ENCODE measurements at places on chromosomes 11 and 22.

GRCh38 chr11:77658213-77659013 is 20.8 kb upstream of the CLNS1A start:
- no peak for DNase-seq

DNA sequence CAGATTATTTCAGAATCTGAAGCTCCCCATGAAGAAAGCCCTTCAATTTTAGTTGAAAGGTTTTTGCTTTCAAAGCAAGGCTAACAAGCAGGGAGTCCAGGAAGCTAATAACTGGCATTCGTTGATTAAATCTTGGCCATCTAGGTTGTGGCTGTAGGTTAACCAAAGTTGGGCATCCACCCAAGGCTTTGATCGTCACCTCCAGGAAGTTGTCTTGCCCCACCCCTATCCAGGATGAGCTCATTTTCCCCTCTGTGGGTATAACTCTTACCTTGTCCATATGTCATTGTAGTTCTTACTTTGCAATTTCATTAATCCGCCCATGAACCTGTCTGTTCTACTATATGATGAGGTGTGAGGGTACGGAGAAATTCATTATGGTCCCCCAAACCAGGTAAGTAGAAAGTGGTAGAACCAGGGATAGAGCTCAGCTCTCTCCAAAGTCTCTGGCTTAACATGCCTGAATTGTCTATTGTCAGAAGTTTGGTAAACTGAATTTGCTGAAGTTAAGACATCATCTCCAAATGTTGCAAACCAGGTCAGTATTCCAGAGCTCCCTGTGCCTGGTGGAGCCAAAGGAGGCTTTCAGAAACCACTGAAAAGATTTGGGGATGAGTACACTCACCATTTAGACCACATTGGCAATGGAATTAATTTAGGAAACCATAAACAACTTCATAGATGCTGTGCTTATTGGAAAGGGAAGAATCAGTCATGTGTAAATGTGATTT is 97.1 kb downstream of the CD44 start:
- DNase-seq: no peak

DNA sequence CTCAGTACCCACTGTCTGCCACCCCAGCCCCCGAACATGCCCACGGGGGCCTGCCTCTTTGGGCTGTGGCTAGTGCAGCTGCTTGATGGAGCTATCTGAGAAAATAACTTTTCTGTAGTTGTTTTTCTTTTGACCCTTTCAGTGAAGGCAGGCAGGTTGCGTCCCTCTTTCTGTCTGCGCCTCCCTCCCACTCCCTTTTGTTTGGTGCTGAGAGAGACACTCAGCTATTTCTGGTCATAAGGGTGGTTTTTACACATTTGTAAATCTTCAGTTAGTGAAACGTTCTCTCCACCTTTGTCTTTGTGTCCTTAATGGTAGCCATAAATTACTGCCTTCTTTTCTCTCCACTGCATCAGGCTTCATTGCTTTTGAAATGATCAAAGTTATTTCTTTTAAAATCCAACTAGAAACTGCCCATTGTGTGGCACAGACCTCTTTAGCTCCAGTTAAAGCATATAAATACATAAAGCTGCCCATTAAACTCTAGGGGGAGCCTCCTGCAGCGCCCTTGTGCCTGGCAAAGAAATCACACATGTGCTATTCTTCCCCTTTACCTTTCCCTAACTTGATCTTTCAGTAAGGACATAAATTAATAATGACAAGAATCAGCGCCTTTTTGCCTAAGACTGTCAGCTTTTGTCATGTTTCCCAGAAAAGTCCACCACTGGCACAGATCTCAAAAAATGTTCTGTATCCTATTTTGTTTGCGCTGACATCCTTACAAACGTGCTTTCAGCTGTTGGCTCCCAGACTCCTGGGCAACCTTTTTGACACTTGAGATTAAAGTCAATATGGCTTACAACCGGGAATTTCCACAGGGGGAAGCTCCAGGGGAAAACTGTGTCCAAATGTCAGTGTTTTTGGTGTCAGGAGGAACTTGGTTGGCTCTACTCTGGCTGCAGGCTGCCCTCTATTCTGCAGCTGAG is 1.7 kb upstream of the SCUBE2 start:
- DNase-seq: peak; percentile 4

- no peak for DNase-seq
These were observed 1012.1 kb downstream of the OPCML start for GRCh38 chr11:132520199-132520598.

GRCh38 chr22:33573479-33573878 is 346.8 kb downstream of the LARGE1 start:
- no peak for DNase-seq

DNA sequence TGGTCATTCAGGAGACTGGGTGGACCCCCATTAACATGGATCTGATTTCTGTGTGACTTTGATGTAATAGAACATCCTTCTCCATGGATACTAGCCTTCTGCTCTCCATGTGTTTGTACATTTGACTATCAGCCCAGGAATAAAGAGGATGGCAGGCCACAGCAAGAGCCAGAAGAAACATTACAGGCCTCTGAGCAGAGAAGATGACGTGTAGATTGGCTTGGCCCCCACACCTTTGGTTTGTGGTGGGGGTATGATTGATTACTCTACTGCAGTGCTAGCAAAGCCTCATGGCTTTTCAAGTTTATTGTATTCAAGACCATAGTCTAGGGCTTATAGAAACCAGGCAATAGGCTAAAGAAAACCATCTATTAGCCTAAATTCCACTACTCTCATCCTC is 77.0 kb downstream of the GRAMD1B start:
- DNase-seq: no peak

DNA sequence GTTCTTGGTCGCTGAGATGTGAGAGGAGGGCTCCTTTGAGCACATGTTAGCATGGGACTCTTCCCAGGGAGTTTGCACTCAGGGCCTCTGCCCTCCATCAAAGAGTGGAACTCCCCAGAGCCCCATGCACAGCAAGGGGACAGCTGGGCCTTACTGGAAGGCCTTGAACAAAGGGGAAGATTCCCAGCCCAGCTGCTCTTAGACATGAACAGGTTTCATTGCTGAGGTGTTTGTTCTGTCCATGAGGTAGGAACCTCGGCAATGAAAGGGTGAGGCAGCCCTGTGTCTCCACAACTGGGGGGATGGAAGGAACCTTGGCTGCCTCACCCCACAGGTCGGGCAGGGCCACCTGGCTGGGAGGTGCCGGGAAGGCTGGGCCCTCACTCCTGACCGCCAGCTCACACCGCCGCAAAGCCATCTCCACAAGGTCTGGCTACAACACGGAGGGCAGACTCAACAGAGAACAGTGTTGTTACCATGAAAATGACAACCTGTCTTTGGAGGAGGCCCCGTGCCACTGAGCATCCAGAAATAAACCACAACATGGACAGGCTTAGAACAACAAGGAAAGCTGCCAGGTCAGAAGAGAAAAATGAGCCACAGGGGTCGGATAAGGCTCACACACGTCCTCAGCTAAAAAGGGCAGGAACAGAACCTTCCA is 3.2 kb downstream of the DERL3 start:
- no peak for DNase-seq

GRCh38 chr11:12131943-12132789 is 21.8 kb downstream of the MICAL2 start:
- no peak for DNase-seq
